ENCODE measurements at places on chromosomes 2 and 18. TPM values are rescaled to one million over a fixed set of nuclear protein-coding genes. Genes with fewer than 3 reads are reported as not detected.

PTPRN gene
- not detected for total RNA-seq

FAP gene
- 70.5 TPM for total RNA-seq

DTNA gene
- total RNA-seq: 94.5 TPM

STRADB gene
- total RNA-seq: 109 TPM

ACMSD gene
- not detected for total RNA-seq

GGCX gene
- total RNA-seq: 24.5 TPM

SULT1C4 gene
- 12.5 TPM for total RNA-seq

STARD6 gene
- not detected for total RNA-seq
